ENCODE measurements at places on chromosomes 16 and 17.

GRCh38 chr16:1441391-1441829 is 2.9 kb downstream of the CCDC154 start:
- DNase-seq = no peak

DNA sequence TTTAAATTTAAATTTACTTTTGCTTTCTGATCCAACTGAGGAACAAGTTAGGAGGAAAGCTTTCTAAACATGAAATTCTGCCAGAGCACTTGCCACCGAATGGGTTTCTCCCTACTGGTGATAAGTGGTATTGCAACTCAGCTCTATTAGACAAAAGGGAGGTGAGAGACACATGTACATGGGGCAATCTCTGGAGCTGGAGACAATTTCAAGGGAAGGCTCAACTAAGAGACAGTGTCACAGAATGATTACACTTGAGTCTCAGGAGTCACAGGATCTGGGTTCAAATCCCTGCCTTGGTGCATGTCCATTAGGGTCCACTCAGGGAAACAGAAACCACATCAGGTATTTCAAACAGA is 37.4 kb downstream of the SOCS1 start:
- DNase-seq = no peak

- no peak for DNase-seq
Observed at GRCh38 chr17:50573866-50574611, 13.5 kb downstream of the CACNA1G start.

- DNase-seq = peak; percentile 36
Observed at GRCh38 chr17:51298508-51299371, 38.4 kb downstream of the UTP18 start.

- no peak for DNase-seq
Observed at GRCh38 chr17:50778471-50778870, 11.2 kb upstream of the ANKRD40CL start.

GRCh38 chr17:42985225-42985624 is 4.9 kb downstream of the RUNDC1 start:
- no peak for DNase-seq

DNA sequence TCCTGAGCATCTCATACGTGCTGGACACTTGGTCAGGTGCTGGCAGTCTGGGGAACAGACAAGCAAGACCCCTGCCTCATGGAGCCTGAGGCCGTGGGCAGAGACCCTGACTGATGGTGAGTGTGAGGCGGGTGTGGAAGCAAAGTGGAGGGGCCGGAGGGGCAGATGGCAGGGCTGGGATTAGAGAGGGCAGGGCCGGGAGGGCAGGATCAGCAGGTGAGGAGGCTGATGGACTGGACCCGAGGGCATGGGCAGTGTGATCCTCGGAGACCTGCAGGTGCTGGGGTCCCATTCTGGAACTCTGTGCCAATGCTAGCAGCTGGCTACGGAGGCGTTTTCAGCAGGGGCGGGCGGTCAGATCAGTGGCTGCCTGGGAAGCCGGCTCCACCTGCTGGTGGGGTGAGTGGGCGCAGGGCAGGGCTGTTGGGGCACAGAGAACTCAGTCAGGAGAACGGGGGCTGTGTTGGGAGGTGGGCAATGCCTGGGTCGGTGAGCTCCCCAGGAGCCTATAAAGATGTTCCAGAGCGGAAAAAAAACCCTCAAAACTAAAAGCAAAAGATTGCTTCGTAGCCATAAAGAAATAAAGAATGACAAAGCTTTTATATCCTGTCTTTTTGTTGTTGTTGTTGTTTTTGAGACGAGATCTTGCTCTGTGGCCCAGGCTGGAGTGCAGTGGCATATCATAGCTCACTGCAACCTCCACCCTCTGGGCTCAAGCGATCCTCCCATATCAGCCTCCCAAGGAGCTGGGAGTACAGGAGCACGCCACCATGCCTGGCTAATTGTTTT is 8.9 kb upstream of the C16orf74 start:
- DNase-seq = no peak

GRCh38 chr16:54086791-54087190 is 199.8 kb downstream of the IRX3 start:
- no peak for DNase-seq

DNA sequence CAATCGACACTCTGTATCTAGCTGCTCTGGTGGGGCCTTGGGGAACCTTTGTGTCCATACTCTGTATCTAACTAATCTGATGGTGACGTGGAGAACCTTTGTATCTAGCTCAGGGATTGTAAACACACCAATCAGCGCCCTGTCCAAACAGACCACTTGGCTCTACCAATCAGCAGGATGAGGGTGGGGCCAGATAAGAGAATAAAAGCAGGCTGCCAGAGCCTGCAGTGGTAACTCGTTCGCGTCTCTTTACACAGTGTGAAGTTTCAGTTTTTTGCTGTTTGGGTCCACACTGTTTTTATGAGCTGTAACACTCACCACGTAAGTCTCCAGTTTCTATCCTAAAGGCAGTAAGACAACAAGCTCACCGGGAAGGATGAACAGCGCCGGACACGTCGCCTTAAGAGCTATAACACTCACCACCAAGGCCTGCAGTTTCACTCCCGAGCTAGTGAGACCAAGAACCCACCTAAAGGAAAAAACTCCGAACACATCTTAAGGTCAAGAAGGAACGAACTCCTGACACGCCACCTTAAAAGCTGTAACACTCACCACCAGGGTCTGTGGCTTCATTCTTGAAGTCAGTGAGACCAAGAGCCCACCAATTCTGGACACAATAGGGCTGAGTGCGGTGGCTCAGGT is 64.6 kb downstream of the KPNA2 start:
- no peak for DNase-seq

DNA sequence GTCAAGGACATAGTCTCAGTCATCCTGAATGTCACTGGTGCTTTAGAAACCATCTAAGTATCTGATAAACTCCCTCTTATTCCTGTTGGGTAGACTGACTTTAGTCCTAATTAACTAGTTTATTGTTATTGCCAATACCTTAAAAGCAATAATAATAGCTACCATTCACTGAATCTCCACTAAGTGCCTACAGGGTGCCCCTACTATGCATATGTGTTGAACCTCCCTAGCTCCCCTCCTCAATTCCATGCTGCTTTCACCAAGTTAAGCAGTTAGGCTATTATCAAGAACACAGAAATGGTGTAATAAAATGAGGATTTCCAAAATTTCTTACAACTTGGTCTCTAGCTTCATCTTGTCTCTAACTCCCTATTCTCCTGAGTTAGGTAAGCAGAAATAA is 87.5 kb upstream of the MTMR4 start:
- no peak for DNase-seq

GRCh38 chr17:77315551-77316190 is 174.9 kb downstream of the SEC14L1 start:
- no peak for DNase-seq

- DNase-seq = no peak
Observed at GRCh38 chr16:68499006-68499405, 40.1 kb upstream of the ZFP90 start.

DNA sequence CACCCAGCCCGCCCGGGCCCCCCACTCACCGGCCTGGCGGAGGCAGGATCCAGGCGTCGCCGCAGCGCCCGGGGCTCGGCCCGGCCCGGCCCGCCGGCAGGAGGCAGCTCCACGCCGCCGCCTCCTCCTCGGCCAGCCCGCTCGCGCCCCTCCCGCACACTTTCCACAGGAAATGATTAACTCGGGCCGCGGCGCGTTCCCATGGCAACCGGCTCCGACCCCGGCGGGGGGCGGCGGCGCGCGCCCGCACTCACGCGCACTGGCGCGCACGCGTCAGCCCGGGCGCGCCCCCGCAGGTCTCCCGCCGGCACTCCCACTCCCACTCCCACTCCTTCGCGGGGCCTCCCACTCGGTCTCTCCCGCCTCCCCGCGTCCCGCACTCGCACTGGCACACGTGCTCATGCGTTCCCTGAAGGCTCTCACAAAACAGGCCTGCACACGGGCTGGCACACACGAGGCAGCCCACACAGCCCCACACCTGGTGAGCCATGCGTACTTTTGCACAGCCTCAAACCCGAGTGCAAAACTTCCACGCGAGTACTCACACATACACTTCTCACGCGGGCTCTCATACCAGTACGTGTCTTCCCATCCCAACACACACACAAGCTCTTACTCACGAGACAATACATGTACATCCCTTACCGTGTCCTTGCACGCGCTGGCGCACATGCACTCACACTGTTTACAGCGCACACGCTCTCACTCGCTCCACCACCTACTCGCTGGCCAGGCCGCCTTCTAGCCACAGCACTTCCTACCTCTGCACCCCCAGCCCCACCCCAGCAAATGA is at the start of gene KIFC3:
Gene KIFC3, minus strand, starts transcription at position 151 of the 793 bp plus-strand sequence. CDS start 4,248 bp downstream, outside the sequence.
- DNase-seq = peak; percentile 69

DNA sequence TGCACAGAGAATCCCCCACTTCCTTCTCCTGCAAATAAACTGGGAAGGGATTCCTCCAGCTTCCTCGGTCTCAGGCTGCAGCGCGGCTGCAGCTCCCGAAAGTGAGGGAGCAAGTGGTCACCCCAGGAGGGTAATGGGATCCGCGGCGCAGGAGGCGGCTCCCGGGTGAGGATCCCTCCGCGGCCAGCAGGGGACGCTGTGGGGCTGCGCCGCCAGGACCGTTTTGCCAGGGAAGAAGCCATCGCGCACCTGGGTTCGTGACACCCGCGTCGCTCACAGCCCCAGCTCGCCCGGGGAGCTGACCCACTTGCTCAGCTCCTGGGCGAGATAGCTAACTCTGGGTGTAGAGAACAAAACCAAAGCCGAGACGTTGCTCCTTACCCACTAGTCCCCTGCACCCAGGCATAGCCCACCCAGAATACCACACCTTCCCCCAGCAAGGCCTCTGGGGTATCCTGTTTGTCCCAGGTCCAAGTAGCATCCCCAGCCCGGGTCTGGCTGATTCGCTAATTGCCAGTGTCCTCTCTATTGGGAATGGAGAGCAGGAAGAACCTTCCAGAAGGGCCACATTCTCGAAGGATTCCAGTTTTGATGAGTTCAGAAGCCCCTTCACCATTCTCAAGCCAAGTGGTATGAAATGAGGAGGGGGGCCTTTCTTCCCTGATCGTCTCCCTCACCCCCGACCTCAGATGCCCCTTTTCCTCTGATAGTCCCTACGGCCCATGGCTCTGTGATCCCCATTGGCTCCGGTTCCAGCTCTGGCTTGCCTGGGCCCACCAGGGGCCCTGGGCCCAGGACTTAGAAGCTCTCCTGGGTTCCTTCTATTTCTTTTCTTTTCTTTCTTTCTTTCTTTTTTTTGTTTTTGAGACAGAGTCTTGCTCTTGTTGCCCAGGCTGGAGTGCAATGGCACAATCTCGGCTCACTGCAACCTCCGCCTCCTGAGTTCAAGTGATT is 14.1 kb downstream of the CYGB start:
- DNase-seq = peak; percentile 80

DNA sequence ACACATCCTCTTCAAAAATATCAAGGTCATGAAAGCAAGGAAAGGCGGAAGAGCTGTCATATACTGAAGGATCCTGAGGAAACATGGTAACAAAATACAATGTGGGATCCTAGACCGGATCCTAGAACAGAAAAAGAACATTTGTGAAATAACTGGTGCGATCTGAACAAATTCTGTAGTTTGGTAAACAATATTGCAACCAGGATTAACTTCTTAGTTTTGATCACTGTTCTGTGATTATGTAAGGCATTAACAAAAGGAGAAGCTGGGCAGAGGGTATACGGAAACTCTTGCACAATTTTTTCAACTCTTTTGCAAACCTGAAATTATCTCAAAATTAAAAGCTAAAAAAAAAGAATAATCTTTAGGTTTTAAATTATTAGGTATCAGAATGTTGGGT is 109.7 kb downstream of the TRIM37 start:
- DNase-seq = no peak

- no peak for DNase-seq
Observed at GRCh38 chr16:87441886-87442580, 49.9 kb downstream of the MAP1LC3B start.

GRCh38 chr17:37672548-37673078 is 29.4 kb upstream of the DDX52 start:
- DNase-seq = no peak

- peak; percentile 91 for DNase-seq
Observed at GRCh38 chr16:86563469-86564345, 2.9 kb upstream of the FOXC2 start.

- DNase-seq = no peak
Observed at GRCh38 chr17:48066656-48067055, 18.5 kb downstream of the NFE2L1 start.

GRCh38 chr17:43341715-43342588 is 56.8 kb upstream of the ARL4D start:
- no peak for DNase-seq

DNA sequence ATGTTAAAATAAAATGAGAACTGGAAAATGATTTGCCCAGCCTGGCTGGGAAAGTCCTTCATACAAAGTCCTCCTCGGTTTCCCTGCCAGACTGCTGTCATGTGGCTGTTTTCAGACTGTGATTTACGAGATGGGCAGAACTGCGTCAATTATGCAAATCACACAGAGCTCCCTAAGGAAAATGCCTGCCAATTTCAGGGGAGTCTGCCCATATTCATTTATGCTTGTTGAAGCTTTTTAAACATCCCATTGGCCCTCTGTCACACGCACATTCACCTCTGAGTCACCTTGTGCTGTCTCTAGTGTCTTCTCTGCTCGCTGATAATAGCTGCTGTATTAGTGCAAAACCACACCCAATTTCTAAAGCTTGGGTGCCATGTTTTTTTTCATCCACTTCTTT is 81.7 kb upstream of the FAM20A start:
- no peak for DNase-seq

DNA sequence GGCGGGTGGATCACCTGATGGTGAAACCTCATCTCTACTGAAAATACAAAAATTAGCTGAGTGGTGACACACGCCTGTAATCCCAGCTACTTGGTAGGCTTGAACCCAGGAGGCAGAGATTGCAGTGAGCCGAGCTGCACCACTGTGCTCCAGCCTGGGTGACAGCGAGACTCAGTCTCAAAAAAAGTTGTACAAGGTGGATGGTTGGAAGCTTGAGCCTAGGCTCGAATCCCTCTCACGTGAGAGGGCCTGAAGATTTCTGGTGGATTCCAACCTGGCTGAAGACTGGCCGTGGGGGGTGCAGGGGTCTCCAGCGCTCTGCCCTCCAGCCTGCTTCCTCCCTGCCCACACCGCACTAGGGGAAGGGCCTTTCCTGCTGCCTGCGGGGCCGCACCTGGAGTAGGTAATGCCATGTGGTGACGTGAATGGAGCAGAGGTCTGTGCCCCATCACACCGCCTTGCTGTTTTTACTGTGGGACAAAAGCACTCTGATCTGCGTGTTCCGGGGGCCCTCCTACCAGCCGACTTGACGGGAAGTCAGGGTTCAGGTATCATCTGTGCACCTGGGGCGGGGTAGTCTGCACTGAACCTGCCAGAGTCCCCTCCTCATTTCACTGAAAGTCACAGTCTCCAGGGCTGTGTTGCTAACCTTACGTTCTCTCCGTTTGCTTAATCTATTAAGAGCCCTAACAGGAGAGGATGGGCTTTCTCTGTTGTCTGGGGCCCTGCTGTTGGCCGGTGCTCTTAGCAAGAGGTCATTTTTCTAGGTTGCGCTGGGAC is 4.2 kb downstream of the RPL13 start:
- no peak for DNase-seq

DNA sequence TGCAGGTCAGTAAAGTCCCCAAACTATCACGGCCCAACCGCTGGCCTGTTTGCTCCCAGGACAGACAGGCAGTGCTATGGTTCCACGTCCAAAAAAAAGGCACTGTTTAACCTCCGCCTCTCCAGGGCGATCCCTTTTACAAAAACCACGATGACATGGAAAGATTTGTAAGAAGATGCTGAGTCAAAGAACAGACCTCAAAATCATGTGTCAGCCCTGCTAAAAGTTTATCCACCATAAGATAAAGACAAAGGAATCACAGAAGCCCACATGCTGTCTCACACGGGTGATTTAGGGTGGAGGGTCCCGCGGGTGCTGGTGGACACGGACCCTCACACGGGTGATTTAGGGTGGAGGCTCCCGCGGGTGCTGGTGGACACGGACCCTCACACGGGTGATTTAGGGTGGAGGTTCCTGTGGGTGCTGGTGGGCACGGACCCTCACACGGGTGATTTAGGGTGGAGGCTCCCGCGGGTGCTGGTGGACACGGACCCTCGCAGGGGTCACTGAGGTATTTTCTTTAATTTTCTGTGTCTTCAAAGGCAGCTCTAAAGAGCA is 117.2 kb upstream of the METRNL start:
- peak; percentile 39 for DNase-seq
